Activated naive CD8-positive, alpha-beta T cell treated with anti-CD3 and anti-CD28 coated beads, Interleukin-2, amount 50 U/mL, for 16 hours (primary cell): ENCODE measurements at places on chromosomes 7 and 10.

- DNase-seq, result no peak
Measured at GRCh38 chr7:50304911-50305582, 531 bp downstream of the IKZF1 start.

GRCh38 chr10:71766717-71767419, 6.5 kb downstream of the VSIR start:
- DNase-seq, result no peak

GRCh38 chr10:21364196-21365114, 161.0 kb downstream of the SKIDA1 start:
- no peak for DNase-seq

- no peak for DNase-seq
Measured at GRCh38 chr7:73899731-73900142, 38.8 kb downstream of the TMEM270 start.

- DNase-seq, result no peak
Measured at GRCh38 chr7:81590131-81590530, 179.7 kb downstream of the HGF start.

DNA sequence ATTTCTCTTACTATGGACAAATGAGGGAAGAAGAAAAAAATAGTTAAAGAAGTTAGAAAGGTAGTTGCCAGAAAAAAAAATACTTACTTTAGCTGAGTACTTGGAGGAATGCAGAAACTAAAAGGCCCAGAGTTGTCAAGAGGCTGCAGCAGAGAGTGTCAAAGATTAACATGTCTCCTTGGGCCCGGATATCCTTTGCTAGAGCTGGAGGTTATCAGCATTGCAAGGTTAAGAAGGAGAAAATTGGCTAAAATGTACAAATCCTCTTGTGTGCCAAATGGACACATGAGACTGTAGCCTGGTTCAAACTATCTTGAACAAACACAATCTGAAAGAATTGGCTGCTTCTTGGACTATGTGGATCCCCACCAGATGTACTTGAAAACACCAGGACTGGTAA, 377.0 kb downstream of the SEMA3D start:
- no peak for DNase-seq

GRCh38 chr7:67754651-67755050, 758.0 kb downstream of the TYW1 start:
- no peak for DNase-seq

GRCh38 chr7:108600399-108600798, 30.7 kb downstream of the DNAJB9 start:
- no peak for DNase-seq

GRCh38 chr7:112286250-112287086, 80.0 kb downstream of the ZNF277 start:
- DNase-seq, result no peak

- no peak for DNase-seq
Measured at GRCh38 chr7:135128931-135129330, 18.9 kb upstream of the TMEM140 start.
